ENCODE measurements at places on chromosomes 13 and 19.

- H3K27me3 ChIP-seq = no peaks in the 10 kb centered on the region
- H3K4me1 ChIP-seq = no peaks in the 10 kb centered on the region
- DNase-seq = no peak
- H3K4me3 ChIP-seq = no peak overlapping the region
- no peak overlapping the region for H3K27ac ChIP-seq
Measured at GRCh38 chr13:77406644-77407440, 79.9 kb upstream of the MYCBP2 start.

DNA sequence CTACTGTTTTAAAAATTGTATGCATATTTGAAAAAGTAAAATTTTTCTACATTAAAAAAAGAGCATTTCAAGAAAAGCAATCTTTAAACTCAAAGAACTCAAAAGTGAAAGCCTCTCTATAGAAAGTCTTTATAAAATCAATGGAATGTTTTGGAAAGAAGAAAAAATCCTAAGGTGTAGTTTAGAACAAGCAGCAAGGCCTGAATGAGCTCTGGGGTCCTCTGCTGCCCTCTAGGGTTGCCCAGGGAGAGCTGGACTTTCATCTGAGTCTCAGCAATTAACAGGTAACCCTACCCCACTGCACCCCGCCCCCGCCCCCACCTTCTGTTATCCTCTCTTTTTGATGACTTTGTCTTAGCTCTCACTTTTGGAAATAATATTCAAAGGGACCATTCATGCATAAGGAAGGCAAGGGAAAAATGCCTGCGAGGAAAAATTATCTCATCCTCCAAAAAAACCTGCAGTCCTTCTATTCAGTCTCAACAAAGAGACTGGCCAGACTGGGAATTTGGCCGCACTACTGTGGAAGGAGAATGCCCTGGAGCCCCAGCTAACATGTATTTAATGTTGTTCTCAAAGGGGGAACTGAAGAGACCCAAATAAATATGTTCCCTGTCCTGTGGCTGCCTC lies 24.1 kb downstream of the SLC25A30 start:
- H3K36me3 ChIP-seq = peaks cover 33% of the 10 kb centered on the region
- no peak overlapping the region for H3K4me3 ChIP-seq
- no peak overlapping the region for H3K27ac ChIP-seq
- H3K27me3 ChIP-seq = no peaks in the 10 kb centered on the region
- peak; percentile 48 for DNase-seq
- H3K4me1 ChIP-seq = peaks cover 20% of the 10 kb centered on the region

- H3K27ac ChIP-seq = no peak overlapping the region
- H3K27me3 ChIP-seq = no peaks in the 10 kb centered on the region
- H3K4me1 ChIP-seq = no peaks in the 10 kb centered on the region
- no peak overlapping the region for H3K4me3 ChIP-seq
Measured at GRCh38 chr13:46535825-46536224, 17.1 kb upstream of the LRCH1 start.

DNA sequence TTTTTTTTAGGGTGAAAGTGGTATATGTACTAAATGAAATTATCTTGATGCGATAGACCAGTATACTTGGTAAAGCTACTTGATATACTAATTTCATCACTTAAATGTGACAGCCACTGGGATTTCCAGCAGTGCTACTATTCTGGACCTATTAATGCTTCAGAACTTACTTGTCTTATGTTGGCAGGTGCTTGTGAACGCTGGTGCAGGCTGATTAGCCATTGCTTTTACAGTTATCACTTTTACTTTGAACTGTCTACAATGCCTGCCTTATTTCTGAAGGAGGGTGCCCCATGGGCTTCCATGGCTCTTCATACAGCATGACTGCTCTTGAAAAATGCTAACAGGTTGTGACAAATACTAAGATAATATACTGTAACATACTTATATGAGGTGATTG lies 294.7 kb downstream of the GPC6 start:
- no peak overlapping the region for H3K27ac ChIP-seq
- no peaks in the 10 kb centered on the region for H3K36me3 ChIP-seq

DNA sequence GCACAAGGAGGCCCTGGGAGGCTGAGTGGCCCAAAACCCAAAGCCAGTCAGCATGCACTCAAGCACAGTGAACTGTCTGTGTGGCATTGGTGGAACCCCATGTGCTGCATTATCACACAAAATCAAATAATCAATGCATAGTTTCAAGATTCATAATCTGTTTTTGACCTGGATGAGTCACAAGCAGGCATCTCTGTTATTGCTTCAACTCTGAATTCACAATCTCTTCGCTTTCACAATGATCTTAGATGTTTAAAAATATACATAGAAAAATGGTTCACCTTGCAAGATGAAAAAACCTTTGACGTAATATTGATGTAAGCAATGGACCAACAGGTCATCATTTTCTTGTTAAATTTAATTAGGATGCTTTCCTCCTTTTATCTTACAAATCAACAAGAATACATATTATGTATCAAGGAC lies 455.4 kb downstream of the IRS2 start:
- no peak for DNase-seq
- no peak overlapping the region for H3K27ac ChIP-seq
- H3K4me3 ChIP-seq = no peak overlapping the region
- no peaks in the 10 kb centered on the region for H3K36me3 ChIP-seq

DNA sequence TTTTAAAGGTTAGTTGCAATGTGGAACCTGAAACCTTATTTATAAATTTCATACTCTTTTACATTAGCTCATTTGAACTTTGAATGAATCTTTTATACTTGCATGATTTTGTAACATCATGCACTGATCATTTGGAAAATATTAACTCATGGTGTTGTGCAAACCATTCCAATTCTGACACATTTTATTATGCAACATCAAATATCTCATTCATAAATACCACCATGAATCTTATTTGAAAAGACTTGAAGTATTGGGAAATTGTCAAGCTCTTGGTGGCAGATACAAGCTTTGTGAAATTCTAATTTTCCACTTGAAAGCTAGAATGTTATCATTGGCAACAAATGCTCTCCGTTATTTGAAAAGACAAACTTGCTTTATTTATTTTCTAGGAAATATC lies 379.9 kb upstream of the PCDH20 start:
- no peak for DNase-seq
- no peak overlapping the region for H3K4me3 ChIP-seq
- H3K27me3 ChIP-seq = no peaks in the 10 kb centered on the region
- no peaks in the 10 kb centered on the region for H3K4me1 ChIP-seq

DNA sequence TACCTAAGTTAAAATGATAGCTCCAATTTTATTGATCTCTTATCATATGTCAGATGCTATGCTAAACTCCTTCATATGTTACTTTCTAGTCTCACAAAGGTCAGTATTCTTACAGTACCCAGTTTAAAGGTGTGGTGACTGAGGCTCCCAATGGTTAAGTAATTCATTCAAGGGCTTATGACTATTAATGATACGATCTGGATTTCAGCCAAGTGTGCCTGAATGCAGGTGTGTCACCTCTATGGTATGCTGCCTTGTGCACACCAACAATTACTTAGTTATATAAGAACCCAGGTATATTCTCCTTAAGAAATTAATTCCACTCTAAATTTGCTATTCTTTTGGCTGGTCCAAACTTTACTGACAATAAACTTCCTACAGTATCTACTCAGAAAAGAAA lies 84.6 kb upstream of the TRPC4 start:
- no peak overlapping the region for H3K27ac ChIP-seq
- no peak overlapping the region for H3K4me3 ChIP-seq
- no peaks in the 10 kb centered on the region for H3K4me1 ChIP-seq
- no peaks in the 10 kb centered on the region for H3K27me3 ChIP-seq
- DNase-seq = no peak
- no peaks in the 10 kb centered on the region for H3K36me3 ChIP-seq

- H3K27me3 ChIP-seq = peaks cover 5% of the 10 kb centered on the region
- no peak overlapping the region for H3K4me3 ChIP-seq
- H3K27ac ChIP-seq = no peak overlapping the region
- H3K4me1 ChIP-seq = peaks cover 20% of the 10 kb centered on the region
- no peak for DNase-seq
Measured at GRCh38 chr19:39494661-39495060, 4.1 kb upstream of the DLL3 start.

- no peak overlapping the region for H3K27ac ChIP-seq
- peak; percentile 11 for DNase-seq
- no peaks in the 10 kb centered on the region for H3K4me1 ChIP-seq
Measured at GRCh38 chr19:54551293-54551692, 22.3 kb upstream of the LILRA2 start.

- no peak for DNase-seq
- H3K4me3 ChIP-seq = no peak overlapping the region
- no peak overlapping the region for H3K27ac ChIP-seq
- no peaks in the 10 kb centered on the region for H3K4me1 ChIP-seq
- H3K27me3 ChIP-seq = no peaks in the 10 kb centered on the region
Measured at GRCh38 chr13:110070046-110070445, 236.9 kb downstream of the COL4A1 start.

- H3K27ac ChIP-seq = no peak overlapping the region
- no peaks in the 10 kb centered on the region for H3K4me1 ChIP-seq
- no peak for DNase-seq
- no peak overlapping the region for H3K4me3 ChIP-seq
- H3K27me3 ChIP-seq = no peaks in the 10 kb centered on the region
- H3K36me3 ChIP-seq = no peaks in the 10 kb centered on the region
Measured at GRCh38 chr13:76929320-76929719, 19.0 kb upstream of the ACOD1 start.

DNA sequence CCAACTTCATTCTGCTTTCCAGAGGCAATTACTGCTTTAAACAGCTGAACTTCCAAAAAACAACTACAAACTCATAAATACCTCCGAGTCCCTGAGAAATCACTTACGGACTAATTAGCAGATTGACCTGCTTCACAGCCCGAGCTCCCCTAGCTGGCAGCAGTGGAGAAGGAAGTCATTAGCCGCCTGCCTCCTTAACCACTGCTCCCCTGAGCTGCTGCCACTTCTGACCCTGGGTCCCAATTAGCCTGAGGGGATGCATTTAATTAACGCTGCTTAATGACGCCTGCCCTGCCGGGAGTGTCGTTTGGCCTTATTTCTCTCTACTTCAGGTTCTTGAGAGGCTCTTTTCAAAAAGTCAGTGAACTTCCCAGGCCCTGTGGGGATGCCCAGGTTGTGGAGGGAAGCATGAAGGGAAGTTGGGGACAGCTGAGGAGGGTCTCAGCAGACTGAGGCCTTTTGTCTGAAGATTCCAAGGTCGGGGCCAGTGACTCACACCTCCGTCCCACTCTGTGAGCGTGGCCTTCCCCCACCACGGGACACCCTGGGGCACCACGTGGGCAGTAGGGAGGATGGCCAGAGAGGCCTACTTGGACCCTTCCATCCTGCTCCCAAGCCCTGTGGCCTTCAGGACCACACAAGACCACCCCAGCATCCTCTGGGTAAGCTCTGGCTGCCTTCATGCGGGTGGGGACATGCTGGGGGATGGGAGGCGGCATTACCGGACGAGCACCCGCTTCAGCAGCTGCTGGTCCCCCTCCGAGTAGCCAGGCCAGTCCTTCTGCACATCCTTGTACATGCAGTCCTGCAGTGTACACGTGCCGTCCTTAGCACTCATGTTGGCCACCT lies 19.8 kb upstream of the ISYNA1 start:
- H3K36me3 ChIP-seq = peaks cover 38% of the 10 kb centered on the region
- no peak overlapping the region for H3K4me3 ChIP-seq
- peak overlapping the region; percentile 89 for H3K27ac ChIP-seq
- DNase-seq = no peak
- H3K4me1 ChIP-seq = peaks cover 42% of the 10 kb centered on the region
- H3K27me3 ChIP-seq = no peaks in the 10 kb centered on the region

DNA sequence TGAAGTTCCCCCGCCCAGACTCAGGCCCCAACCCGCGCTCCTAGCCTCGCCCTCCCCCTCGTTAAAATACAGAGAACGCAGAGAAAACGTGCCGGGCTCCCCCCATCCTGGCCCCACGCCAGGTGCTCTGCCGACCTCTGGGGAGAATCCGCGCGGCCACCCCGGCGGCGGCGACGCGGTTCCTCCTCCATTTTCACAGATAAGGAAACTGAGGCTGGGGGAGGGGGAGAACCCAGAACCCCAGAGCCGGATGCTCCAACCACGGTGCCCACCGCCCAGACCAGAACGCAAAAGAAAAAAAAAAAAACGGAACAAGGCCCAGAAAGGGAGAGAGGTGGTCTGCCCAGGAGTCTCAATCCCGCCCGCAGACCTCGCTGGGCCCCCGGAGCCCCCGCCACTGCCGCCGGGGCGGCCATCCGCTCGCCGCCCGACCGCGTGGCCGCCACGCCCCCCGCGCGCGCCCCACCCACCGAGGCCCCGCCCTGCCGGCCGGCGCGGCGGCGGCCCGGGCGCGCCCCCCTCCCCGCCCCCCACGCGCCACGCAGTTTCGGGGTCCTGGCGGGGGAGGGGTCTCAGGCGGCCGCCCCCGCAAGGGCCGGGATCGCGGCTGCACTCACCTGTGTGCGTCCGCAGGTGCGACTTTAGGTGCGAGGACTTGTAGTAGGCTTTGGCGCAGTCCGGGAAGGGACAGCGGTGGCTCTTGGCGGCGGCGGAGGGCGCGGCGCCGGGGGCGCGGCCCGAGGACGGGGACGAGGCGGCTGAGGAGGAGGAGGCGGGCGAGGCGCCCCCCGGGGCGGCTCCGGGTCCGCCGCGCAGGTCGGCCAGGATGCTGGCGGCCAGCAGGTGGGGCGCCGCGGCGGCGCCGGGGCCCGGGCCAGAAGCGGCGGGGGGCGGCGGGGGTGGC lies 703 bp downstream of the KLF16 start:
- DNase-seq = peak; percentile 83
- no peaks in the 10 kb centered on the region for H3K27me3 ChIP-seq
- H3K4me1 ChIP-seq = peaks cover 61% of the 10 kb centered on the region
- H3K36me3 ChIP-seq = no peaks in the 10 kb centered on the region
- H3K4me3 ChIP-seq = peak overlapping the region; percentile 87

- peak overlapping the region; percentile 11 for H3K27ac ChIP-seq
- no peak for DNase-seq
- no peaks in the 10 kb centered on the region for H3K27me3 ChIP-seq
- H3K4me1 ChIP-seq = peaks cover 62% of the 10 kb centered on the region
Measured at GRCh38 chr19:8397271-8397670, 7.1 kb downstream of the RAB11B start.

DNA sequence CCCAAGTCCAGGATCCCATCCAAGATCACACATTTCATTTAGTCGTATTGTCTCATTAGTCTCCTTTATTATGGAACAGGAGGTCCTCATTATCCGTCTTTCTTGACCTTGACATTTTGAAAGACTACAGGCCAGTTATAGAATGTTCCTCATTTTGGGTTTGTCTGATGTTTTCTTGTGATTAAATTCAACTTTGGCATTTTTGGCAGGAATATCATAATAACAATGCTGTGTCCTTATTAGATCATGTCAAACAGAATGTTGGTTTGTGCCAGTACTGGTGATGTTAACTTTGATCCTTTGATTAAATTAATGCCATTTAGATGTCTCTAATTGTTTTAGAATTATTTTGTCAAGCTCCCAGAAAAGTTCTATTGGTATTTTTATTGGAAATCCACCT lies 106.5 kb upstream of the FRY start:
- H3K27ac ChIP-seq = no peak overlapping the region
- DNase-seq = no peak
- H3K4me3 ChIP-seq = no peak overlapping the region
- peaks cover 34% of the 10 kb centered on the region for H3K4me1 ChIP-seq
- H3K27me3 ChIP-seq = no peaks in the 10 kb centered on the region
- H3K36me3 ChIP-seq = no peaks in the 10 kb centered on the region

DNA sequence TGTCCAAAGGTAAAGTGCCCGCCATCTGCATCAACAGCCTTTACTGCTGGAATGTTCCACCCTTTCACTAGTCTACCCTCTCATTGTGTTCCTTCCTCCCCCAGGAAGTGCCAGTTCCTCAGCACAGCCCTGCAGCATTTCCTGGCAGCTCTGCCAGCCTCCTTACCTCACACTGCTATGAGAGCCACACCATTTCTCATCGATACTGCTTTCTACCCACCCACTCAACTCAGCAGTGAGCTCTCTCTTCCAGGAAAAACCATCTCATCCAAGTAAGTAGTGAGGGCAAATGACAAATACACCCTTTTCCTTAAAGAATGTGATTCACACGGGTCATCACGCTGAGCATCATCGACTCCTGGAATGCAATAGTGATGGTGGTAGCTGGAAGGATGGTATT lies 19.8 kb downstream of the UQCRFS1 start:
- DNase-seq = no peak
- no peak overlapping the region for H3K27ac ChIP-seq
- no peak overlapping the region for H3K4me3 ChIP-seq
- H3K4me1 ChIP-seq = no peaks in the 10 kb centered on the region
